ENCODE measurements at places on chromosomes 3 and 15. TPM values are rescaled to one million over a fixed set of nuclear protein-coding genes. Genes with fewer than 3 reads are reported as not detected.

RAB6B gene
- 9.1 TPM for polyA plus RNA-seq

GRCh38 chr3:25151281-25151902 lies 276.7 kb upstream of the RARB start:
- no peak for DNase-seq

GRCh38 chr15:40087068-40087810 lies 21.4 kb downstream of the BMF start:
- DNase-seq, result no peak

DNA sequence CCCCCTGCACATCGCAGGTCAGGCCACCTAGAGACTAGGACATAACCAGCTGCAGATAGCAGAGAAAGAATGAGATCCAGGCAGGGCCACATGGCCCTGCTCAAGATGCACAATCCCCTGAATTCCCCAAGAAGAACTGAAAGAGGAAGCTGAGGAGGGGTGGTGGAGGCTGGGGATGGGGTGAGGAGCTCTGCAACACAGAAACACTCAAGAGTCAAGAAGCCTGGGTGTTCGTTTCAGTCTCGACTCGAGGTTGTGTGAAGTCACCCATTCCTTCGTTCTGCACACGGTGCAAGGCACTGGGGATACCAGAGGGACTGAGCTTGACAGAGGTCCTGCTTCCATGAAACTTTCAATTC lies 62.0 kb downstream of the TLE3 start:
- DNase-seq, result no peak

WDR93 gene
- polyA plus RNA-seq, result 0.33 TPM

GRCh38 chr3:148191966-148192365 lies 505.7 kb upstream of the AGTR1 start:
- DNase-seq, result no peak

ERICH6 gene
- polyA plus RNA-seq, result 0.04 TPM

SLC12A8 gene
- polyA plus RNA-seq, result 0.57 TPM

- no peak for DNase-seq
These were observed 72.0 kb upstream of the LRTM1 start for GRCh38 chr3:54999811-55000210.

DNA sequence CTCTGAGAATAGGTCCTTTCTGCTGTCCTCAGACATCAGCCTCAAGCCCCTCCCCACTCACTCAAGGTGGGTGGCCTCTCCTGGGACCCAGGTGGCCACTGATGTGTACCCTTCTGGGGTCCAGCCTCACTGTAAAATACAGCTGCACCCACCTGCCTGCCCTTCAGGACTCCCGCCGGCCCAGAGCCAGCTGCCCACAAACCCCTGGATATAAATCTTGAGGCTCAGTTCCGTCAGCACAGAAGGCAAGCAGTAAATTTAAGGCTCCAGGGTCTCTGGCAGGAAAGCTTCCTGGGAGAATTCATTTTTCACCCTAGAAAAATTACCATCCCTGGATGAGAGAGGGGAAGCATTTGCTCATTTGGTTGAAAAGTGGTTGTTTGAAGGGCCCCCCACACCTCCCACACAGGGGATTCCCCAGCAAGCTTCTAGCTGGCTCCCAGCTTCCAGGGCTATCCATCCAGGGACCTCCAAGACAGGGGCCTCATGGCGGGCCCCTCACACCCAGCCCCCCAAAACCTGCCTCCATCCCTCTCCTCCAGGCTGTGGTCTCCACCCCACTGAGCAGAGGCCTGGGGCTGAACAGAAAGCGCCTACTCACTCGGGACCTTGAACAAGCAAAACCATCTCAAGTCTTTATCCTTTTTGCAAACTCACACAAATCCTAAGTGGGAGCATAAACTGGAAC lies 48.4 kb upstream of the GRIP2 start:
- no peak for DNase-seq

- DNase-seq, result no peak
These were observed 126.0 kb downstream of the ST8SIA2 start for GRCh38 chr15:92519709-92520108.

DNA sequence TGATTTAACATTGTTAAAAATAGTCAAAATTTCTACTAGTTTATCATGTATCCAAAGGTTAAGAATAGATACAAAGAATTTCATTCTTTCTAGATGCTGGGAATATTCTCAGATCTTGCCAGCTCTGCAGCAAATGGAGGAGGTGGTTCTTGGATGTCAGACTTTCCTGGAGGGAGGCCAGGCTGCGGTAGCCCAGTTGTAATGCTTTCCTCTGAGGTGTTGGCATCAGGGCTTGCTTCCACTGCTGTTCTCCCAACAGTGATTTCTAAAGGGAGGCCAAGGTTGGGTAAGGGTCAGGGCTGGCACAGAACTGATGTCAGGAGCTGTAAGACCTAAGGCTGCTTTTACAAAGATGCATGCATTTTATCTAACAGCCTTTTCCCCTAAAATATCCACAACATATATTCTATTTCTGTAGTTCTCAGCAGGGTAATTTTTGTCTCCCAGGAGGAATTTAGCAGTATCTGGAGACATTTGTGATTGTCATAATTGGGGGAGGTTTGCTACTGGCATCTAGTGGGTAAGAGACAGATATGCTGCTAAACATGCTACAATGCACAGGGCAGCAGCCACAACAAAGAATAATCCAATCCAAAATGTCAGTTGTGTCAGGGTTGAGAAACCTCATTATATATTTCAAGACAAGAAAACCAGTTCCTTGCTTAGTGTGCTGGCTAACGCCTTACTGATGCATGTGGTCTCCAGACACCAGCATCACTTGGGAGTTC lies 42.0 kb upstream of the SPTSSB start:
- DNase-seq, result no peak

DNA sequence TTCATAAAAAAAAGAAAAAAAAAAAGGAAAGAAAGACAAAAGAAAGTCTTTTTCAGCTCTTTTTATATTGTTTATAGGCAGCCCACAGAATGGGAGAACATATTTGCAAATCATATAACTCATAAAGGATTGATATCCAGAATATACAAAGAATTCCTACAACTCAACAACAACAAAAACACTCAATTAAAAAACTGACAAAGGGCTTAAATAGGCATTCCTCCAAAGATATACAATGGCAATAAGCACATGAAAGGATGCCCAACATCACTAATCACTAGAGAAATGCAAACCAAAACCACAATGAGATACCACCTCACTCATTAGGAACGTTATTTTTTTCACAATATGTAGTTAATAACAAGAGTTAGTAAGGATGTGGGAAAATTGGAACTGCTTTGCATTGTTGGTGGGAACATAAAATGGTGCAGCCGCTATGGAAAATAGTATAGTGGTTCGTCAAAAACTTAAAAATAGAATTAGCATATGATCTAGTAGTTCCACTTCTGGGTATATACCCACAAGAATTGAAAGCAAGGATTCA lies 54.2 kb upstream of the CMTM8 start:
- DNase-seq, result no peak

SAMMSON gene
- 0.23 TPM for polyA plus RNA-seq

- no peak for DNase-seq
These were observed 10.1 kb upstream of the GOLGB1 start for GRCh38 chr3:121759541-121760202.

DNA sequence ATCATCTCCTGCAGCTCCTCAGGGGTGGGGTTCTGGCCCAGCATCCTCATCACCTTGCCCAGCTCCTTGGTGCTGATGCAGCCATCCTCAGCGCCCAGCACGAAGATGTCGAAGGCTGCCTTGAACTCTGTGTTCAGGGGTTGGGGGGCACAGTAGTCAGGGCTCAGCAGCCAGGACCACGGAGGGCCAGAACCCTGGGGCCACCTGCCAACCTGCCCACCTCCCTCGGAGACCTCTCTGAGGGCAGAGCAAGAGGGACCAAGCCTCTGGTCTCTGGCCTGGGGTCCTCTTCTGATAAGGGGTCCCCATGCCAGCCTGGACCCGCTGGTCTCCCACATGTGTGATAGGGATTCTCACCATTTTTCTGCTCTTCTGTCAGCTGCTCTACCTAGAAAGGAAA lies 1.7 kb downstream of the TNNC1 start:
- no peak for DNase-seq

DNA sequence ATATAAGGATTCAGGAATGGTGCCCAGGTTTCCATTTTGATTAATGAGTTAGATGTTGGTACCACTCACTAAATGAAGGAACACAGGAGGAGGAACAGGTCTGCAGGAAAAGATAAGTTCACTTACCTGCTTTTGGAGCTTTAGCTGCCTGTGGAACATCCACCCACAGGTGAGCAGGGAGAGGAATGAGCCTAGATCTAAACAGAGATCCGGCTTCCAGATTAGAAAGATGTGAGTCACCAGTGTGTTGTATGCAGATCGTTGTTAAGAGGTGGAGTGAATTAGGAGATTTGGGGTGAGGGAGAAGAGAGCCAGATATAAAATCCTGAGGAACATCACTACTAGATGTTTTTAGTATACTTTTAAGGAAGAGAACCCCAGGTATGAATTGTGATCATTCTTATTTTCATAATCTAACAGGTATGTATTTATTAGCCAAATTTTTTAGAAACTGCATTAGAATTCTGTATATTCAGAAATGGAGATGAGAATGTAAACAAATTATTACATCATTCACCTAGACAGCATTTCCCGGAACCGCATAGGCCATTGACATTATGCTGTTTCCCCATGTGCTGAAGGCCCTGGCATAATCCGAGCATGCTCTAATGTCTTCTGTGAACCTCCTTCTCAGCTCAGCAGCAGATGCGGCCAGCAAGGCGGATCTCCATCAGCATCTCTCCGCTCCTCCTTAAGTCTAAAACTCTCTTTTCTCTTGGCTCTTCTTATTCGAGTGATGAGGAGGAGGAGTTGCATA lies 118.2 kb downstream of the KLHL25 start:
- no peak for DNase-seq

- no peak for DNase-seq
These were observed 18.1 kb downstream of the AP3S2 start for GRCh38 chr15:89875741-89876140.

GRCh38 chr3:129417326-129417725 lies 11.1 kb downstream of the EFCAB12 start:
- DNase-seq, result peak; percentile 45

CLDN16 gene
- 0.06 TPM for polyA plus RNA-seq
